ENCODE measurements at places on chromosomes 4 and X.

DNA sequence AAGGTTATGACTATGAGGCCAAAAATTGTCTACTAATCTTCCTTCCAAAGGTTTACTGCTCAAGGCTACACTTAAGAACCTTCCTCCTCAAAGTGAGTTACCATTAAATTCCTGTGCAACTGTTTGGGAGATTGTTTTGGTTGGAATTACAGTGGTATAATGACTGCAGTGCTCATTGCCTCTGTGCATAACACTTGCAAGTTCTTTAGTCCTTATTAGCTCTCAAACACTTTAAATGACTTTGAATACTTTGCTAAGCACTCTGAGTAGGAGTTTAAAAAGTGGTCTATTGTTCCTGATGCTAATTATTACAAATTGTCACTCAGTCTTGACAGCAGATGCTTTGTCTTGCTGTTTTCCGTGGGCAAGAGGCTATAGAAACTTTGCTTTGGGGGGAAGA lies 422.8 kb upstream of the PABPC4L start:
- DNase-seq, result no peak

DNA sequence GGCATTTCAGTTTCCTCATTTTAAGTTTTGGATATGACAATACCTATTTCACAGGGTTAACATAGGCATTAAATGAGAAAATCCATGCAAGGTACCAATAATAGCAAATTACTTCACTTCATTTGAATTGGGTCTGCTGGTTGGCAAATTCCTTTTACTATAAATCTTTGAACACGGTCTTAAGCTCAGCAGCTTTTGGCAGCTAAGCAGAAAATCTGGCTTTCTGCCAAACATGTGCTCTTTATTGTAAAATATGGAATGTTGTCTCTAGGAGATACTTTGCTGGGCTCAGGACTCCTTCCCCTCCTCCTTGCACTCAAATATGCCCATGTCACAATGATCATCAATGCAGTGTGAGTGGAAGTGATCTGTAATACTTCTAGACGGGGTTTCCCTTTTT lies 16.8 kb upstream of the DMP1 start:
- no peak for DNase-seq

DNA sequence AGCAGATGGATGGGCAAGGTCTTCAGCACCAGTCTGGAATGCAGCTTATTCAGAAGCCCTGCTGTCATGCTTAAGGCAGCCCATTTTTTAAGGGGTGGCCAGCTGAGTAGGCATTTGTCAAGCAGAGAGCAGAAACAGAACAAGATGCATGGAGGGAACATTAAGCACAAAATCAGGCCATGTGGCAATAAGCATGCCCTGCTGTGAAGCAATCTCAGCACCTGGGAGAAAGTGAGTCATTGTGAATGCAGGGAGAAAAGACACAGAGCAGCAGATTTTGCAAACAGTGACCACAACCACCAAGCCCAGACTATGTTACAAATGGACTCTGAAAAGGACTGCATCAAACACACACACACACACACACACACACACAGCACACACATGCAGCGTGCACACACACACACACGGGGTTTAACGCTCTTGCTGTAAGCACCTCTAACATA lies 94.1 kb upstream of the GALNT7 start:
- DNase-seq, result peak; percentile 85

- DNase-seq, result no peak
Observed at GRCh38 chr4:152175586-152175985, 360.3 kb downstream of the FBXW7 start.

DNA sequence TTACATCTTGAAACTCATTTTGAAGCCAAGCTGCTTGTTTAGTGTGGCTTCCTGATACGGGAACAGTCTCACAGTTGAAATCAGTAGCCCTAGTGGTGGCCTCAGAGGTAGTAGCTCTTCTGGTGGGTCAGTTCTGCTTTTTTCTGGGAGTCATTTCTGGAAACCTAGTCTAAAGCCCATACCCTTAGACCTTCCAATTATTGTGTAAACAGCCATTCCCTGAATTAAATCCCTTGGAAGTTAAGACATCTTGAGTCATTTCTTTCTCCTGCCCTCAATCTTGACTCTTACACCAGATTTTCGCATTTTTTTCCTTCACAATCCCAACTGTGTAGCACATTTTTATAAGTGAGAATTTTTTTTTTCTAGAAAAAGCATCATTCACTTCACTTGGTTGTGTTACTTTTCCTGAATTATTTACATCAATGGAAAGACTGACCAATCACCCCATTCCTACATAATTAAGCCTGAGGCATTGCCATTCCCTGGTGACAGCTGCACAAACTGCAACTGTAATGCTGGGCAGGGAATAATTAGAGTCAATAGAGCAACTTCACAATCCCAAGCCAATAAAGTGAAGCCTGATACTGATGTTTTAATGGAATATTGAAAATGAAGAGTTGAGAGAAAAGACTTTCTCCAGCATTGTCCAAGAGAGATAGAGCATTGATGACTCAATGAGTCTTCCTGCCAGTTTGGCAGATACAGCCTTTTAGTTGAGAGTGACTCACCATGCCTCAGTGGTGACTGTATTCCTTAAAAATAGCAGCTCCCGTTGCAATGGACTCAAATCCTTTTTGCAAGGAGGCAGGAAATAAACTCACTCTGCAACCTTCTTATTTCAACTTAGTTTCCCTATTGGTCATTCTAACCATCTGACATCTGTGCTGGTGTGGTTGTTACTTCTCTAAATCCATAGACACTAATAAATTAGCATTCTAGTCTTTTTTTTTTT lies 13.0 kb upstream of the SEPSECS start:
- DNase-seq, result peak; percentile 98

All from non-pigmented ciliary epithelial cell (primary cell).